ENCODE measurements at places on chromosomes 3 and 15.

DNA sequence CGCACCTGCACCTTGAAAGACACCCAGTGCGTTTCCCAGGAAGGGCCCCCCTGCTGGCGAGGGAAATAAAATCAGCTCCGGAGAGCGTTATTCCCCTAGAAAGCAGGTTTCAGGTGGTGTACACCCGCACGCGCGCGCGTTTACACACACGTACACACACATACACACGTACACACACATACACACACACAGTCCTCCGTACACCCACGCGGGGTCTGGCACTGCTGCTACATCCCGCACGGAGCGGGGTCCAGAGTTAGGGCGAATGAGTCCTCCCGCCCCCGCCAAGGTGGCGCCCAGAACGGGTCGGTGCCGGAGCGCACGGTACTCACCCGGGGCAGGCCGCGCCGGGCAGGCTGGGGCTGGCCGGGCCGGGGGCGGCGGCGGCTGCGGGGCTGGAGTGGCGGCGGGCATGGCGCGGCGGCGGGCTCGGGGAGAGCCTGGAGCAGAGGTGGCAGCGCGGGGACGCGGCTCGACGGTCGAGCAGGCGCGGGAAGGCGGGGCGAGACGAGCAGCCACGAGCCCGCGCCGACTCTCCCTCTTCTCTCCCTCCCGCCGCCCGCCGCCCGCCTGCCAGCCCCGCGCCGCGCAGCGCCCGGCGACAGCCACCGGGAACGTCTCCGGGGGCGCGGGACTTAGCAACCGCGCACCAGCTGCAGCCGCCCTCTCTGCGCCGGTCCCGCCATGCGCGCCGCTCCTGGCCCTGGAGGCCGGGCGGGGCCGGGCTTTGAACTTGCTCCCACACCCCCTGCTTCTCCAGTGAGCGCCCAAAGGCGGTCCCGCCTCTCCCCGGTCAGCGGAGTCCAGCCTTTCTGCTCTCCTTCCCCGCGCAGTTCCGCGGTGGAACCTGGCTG, at the start of gene DCLK3:
TSS of gene DCLK3 (minus strand) at position 704 of the 854 bp plus-strand sequence. CDS start at position 414, 290 bp downstream.
- no peak for DNase-seq

GRCh38 chr3:114758831-114759699, 388.0 kb downstream of the ZBTB20 start:
- peak; percentile 75 for DNase-seq

- DNase-seq: no peak
These were observed 25.6 kb downstream of the RHOA start for GRCh38 chr3:49386056-49386756.

DNA sequence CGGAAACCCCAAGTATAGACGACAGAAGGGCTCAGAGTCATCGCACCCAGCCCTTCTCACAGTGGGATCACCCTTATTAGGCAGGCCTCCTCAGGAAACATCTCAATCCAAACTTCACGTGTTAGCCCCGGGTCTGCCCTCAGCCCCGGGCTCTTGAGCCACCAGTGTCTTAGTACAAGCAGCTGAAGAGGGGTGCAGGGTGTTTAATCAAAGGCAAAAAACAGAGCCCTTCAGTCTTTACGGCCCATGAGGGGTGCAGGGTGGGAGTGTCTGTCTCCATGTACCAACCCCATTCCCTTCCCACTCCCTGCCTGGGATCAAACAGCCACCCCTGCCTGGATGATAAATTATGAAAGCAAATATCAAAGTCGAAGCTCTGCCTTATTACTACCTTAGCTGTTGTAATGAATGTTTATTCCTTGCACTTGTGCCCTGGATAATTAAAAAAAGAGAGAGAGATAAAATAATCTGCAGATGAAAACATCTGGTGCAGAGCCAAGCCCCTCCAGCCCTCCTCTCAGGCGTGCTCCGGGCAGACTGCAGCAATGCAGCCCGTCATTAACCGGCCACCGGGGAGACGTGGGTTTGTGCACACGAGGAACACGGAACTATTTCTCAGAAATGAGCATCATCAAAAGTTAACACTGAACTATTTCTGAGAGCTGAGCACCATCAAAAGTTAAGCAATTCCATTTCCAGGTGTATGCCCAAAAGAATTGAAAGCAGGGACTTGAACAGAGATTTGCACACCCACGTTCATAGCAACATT, 64.5 kb downstream of the ADAMTS17 start:
- DNase-seq: no peak

DNA sequence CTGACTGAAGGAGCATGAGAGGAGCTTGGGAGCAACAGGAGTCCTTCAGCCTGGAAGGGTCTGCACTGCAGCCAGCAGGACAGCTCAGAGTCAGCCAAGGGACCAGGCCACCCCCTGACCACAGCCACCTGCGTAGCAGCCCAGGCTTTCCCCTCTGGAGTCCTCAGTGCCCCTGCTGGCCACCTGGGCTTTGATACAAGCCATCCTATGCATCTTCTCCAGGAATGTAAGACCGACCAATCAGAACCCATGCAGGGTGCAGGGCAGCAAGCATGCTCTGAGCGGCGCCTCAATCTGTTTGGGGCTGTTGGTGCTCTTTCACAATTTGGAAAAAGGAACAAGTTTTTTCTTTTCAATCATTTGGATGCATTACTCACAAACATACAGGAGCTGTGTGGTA, 52.0 kb downstream of the DZIP1L start:
- no peak for DNase-seq

DNA sequence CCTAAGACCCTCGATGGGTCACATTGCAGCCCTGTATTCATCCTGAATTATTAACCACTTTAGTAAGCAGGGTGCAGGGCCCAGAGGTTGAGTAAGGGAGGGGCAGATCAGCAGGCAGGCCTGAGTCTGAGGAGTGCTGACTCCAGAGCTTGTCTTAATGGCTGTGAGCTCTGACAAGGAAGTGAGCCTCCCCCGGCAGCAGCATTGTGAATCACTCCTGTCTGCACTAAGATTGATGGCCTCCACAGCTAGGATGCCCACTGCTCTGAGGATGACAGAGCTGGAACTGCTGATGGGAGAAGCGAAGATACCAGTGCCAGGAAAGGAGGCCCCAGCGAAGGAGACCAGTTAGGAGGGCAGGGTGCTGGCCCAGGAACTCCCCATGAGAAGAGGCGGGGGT, 46.5 kb upstream of the CCDC174 start:
- no peak for DNase-seq

DNA sequence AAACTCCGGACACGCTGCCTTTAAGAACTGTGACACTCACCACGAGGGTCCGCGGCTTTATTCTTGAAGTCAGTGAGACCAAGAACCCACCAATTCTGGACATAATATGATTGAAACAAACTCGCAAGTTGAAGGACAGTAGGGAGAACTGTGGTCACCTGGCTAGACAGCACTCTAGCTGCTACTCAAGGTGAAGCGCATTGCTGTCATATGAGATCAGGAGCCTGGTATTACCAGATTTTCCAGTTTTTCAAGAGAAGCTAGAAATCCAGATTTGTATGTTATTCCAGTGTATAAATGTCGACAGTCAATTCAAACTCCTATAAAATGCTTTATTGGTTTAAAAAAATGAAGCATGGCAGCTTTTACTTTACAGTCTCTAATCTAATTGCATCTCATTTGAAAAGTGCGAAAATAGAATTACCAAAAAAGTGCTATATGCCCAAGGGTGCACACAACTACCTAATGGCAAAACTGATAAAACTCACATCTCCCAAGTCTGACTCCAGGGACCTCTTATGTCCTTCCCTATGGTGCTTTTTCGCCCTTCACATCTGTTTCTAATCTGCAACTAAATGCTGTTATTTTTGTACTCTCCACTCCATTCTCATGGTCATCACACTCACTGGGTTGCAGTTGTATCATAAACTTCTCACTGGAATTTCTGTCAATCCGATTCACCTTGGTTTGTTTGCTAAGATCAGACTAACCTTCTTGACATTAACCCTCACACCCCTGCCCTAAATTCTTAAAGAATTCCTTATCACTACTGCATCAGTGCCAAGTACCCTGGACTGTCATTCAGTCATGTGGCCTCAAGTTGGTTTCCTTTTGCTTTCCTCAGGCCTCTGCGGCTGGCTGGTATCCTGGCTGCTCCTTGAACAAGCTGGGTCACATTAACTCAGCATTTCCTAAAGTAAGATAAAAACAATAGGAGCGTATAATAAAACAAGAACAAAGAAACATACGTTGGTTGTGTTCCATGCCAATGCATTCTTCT, 31.5 kb upstream of the ARHGEF26 start:
- DNase-seq: no peak

DNA sequence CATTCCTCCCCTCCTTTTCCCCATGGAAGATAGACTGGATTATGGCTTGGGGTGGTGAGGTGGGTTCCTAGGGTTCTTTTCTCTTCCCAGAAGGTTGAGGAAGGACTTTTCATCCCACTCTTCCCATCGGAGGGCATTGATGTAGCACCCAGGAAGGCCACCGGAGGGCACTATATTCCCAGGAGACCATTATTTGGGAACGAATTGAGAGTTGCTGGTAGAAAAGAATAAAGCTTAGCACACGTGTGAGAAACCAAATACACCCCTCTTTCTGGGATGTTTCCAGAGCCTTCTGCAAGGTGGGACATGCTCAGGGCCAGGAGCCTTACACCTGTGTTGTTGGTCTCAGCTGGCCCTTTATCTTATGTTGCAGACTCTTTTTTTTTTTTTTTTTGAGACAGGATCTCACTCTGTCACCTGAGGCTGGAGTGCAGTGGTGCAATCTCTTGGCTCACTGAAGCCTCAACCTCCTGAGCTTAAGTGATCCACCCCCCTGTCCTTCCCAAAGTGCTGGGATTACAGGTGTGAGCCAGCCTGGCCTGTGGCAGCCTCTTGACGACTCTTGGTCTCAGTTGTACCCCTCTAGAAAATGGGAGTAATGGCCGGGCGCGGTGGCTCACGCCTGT, 6.3 kb upstream of the CDC25A start:
- DNase-seq: no peak
